ENCODE measurements at places on chromosomes 3 and 15.
A peak's percentile ranks its signal among the peaks of the same experiment; 100 is the strongest.

- DNase-seq, result no peak
Measured at GRCh38 chr3:179016979-179017670, 54.5 kb downstream of the ZMAT3 start.

DNA sequence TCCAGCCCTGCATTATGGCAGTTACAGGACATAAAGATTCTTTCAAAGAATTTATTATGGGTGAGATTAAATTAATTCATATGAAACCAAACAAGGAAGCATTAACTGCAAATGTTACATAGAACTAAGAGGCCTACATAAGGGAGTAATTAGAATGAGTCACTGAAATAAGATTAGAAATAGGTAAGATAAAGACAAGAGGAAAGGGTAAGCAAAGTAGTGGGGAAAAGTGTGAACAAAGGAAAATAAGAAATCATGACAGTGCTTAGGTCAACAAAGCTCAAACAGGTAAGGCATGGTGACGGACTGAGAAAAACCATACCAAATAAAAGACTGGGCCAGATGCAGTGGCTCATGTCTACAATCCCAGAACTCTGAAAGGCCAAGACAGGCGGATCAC lies 74.3 kb downstream of the SETD2 start:
- DNase-seq, result no peak

DNA sequence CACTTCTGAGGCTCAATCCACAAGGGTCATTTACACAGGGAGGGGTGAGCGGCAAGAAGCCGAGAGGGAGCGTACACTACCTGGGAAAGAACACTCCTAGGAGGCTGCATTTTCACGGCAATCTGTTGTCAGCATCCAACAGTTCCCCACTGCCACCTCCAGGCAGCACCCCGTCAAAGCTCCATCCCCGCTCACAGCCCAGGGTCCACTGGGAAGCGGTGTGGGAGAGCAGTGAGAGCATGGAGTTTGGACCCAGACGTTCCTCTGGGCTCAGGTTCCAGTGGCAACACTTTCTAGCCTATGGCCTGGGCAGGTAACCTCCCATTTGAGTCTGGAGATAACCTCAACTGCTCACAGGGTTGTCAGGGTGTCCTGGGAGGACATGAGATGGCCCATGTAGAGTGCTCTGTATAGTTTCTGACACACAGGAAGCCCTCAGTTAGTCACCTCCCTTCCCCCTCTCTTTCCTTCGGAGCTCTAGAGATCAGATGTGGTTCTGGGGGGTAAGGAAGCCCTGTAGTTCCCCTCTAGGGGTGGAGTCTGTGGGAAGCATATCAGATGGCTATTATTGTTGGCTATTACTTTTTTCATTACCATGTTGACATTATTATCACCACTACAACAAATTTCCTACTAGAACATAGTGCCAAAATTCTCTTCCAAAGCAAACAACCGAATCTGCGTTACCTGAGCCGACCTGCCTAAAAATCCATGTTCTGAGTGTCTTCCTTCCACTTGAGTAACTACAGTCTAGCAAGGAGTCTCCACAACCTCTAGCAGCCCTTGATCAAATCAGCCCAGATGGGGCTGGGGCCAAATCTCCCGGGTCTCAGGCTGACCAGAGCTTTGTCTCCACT lies 29.1 kb downstream of the RUVBL1 start:
- no peak for DNase-seq

GRCh38 chr3:8778475-8778874 lies 9.1 kb upstream of the OXTR start:
- no peak for DNase-seq

- no peak for DNase-seq
Measured at GRCh38 chr3:74066456-74066855, 441.7 kb upstream of the PDZRN3 start.

DNA sequence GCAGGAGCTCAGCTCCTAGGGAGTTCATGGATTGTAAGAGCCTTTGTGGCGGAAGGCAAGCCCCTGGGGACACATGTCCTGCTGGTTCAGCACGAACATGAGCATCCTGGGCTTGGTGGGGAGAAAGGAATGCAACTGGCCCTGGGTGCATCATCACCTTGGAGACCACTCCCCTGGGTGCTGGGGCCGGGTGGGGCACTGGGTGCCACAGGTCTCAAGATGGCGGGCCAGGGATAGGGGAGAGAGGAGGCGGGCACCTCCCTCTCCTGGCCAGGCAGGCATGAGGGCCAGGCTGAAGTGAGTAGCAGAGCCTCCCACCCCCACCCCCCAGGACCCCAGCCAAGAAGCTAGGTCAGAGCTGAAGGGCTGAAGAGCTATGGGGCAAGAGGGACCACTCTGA lies 768 bp downstream of the PCBP4 start:
- peak; percentile 25 for DNase-seq

- DNase-seq, result no peak
Measured at GRCh38 chr15:69018951-69019350, 4.5 kb downstream of the NOX5 start.

- no peak for DNase-seq
Measured at GRCh38 chr3:110666495-110666894, 405.1 kb upstream of the NECTIN3 start.

DNA sequence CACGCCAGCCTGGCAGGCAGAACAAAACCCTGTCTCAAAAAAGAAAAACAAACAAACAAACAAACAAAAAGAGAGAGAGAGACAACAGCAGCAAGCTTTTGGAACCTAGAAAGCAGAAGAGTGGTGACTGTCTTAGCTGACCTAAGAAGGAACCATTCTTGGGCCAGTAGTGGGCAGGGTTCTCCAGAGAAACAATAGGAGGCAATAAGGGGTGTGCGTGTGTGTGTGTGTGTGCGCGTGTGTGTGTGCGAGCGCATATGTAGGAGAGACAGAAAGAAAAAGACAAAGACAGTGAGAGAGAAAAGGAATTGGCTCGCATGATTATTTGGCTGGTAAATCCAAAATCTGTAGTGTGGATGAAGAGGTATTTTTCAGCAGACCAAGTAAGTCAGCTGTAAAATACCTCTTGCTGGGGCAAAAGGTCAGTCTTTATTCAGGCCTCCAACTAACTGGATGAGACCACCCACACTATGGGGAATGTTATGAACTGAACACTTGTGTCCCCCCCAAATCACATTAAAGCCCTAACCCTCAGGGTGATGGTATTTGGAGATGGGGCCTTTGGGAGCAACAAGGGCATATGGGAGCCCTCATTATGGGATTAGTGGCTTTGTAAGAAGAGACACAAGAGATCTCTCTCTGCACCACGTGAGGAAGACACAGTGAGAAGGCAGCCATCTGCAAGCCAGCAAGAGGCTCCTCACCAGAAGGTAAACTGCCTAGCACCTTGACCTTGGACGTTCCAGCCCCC lies 15.1 kb upstream of the BLM start:
- no peak for DNase-seq

GRCh38 chr3:61565569-61565968 lies 4.2 kb downstream of the PTPRG start:
- DNase-seq, result no peak

DNA sequence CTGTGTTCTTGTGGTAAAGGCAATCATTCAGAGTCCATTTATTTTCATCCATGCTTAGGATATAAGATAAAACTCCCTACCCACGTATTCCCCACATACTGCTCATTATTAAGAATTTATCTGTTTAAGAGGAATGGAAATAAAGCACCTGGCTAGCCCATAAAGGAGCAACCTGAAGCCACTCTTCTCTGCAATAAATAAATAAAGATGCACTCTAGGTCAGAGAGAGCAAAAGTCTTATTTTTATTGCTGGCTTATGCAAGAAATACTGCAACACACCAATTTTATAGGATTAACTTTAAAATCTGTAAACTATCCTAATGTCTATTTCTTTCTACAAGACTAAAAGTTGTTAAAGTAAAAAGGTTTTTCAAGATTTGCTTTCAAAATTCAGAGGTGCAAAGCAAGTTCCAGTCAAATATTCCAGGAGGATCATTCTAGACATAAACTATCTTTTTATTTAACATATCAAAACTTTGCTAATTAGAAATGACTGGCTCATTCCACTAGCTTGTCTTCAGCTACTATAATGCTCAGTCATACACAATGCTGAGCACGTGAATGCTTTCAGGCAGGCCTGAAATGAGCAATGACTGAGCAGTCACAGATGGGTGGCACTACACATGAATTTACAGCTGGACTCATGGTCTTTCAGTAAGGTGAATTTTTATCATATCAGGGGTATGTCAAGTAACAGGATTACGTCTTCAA lies 7.1 kb downstream of the TJP1 start:
- DNase-seq, result no peak

- DNase-seq, result no peak
Measured at GRCh38 chr3:183022936-183023516, 42.7 kb upstream of the DCUN1D1 start.

- DNase-seq, result no peak
Measured at GRCh38 chr15:63559753-63560152, 37.4 kb upstream of the FBXL22 start.

DNA sequence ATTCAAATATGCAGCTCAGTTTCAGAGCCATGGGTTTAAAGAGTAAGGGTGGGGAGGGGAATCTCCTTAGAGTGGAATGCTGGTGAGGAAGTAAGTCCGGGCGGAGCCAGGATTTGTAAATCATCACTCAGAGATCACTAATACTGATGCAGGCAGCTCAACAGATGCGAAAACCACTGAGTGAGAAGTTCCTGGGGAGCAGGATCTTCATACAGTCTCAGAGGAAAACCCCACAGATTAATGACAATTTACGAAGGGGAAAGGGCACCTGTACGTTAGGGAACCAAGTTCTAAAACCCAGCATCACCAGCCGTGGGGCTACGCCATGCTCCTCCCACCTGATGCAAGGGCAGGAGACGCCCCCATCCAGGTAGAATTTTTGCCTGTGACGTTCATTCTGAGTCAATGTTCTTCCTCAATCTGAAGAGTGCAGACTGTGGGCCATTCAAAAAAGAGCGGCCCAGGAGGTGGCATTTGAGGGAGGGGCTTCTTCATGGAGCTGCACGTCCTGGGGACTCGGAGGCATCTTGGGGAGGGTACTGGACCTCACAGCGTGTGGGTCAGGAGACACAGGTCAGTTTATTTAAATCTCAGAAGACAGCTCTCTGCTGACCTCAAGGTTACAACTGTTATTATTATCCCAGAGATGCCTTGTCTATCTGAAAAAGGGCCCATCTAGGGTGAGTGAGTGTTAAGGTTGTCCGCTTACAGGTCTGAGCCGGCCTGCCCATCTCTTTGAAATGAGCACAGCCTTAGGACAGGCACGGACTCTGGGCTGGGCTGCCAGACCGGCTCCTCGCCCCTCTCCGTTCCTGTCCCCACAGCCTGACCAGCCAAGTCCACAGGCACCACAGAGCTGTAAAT lies 228.0 kb downstream of the XXYLT1 start:
- no peak for DNase-seq

DNA sequence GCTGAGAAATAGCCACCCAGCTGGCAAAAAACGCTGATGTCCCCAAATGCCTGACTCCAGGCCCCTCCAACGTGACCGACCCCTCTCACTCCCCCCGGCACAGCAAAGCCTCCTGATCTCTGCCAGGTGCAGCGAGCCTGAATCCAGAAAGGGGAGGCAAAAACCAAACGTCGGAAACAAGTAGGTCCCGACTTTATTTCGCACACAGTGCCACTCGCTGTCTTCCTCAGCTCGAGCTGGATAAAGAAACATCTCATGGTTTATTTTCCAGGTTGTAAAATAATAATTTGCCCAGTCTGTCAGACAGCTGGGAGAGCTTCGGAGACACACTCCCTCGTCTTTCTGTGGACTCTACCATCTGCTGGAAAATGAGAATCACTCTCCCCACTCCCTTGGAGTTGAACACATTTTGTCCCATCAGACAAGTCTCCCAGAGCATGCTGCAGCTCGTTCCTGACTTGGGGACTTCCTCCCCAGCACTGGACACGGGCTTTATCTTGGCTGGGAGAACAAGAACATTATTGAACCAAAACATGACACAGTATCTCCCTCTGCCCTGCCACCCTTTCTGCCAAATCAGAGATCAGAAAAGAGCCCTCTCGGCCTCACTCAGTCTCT lies 142.8 kb downstream of the NUP210 start:
- DNase-seq, result no peak

GRCh38 chr3:117572786-117573185 lies 863.2 kb downstream of the TUSC7 start:
- no peak for DNase-seq
